ENCODE measurements at places on chromosomes 4 and X. TPM values are rescaled to one million over a fixed set of nuclear protein-coding genes. Genes with fewer than 3 reads are reported as not detected.

Gene STATH
- total RNA-seq = not detected

Gene ADH1C
- total RNA-seq = 0.49 TPM

Gene FRG2
- total RNA-seq = not detected

Gene SERTM2
- not detected for total RNA-seq

Gene TCEAL2
- not detected for total RNA-seq

Gene PDE6B
- 5.6 TPM for total RNA-seq

Gene FAT4
- total RNA-seq = 19.7 TPM

- no peak for ATAC-seq
Measured at GRCh38 chr4:74624351-74625151, 169.8 kb downstream of the BTC start.

- ATAC-seq = no peak
Measured at GRCh38 chr4:138344054-138344453, 101.9 kb upstream of the SLC7A11 start.

DNA sequence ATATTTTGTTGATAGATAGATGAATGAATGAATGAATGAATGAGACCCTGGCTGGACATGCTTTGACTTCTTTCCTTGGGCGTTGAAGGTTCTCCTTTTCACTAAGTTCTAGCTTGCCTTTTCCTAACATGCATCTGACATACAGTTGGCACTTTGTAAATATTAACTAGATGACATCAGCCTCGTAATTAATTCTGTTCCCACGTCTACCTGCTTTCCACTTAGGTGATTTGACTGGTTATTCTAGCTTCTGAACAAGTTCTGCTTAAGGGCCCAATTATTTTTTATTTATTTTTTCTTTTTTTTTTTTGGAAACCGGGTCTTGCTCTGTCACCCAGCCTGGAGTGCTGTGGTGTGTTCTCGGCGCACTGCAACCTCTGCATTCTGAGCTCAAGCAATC lies 13.9 kb upstream of the RASL11B start:
- ATAC-seq = no peak

DNA sequence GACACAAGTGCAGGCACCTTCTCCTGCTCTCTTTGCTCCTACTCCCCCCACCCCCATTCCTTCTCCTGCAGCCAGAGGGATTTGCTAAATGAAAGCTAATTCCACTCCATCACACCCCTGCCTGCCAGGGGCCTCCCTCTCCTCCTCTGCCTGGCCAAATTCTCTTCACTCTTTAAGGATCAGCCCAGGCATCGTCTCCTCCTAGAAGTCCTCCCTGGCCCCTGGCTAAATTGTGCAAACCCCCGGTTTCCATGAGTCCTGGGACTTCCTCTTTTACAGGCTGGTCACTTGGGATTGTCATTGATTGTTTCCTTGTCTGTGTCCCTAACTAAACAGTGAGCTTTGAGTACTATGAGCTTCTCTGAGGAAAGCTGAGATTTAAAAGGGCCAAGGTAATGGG lies 8.7 kb upstream of the ABLIM2 start:
- no peak for ATAC-seq

DNA sequence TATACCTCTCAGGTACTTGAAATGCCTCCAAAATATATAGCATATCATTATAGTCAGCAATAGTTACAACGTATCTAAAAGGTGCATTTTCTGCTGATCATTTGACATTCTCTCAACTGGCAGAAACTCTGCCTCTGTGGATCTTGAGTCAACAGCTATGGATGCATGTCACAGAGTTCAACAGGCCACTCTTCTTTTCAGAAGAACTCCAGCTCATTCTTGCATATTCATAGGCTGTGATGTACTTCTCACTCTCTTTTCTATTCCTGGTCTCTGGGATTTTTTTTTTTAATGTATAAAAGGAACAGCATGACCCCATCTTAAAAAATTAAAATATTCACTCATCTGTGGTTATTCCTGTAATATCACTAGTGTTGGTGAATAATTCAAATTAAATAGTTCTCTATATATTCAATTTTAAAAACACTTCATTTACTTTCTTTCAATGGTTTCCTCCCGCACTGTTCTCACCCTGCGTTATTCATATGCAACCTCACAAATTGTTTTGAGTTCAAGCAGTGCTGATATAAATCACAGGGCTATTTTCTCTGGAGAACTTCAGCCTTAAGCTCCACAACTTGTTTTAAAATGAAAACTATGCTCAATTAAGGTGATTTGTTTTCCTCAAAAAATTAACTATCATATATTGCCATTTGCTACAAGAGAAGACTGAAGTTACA lies 1111.2 kb upstream of the ADGRL3 start:
- ATAC-seq = no peak

DNA sequence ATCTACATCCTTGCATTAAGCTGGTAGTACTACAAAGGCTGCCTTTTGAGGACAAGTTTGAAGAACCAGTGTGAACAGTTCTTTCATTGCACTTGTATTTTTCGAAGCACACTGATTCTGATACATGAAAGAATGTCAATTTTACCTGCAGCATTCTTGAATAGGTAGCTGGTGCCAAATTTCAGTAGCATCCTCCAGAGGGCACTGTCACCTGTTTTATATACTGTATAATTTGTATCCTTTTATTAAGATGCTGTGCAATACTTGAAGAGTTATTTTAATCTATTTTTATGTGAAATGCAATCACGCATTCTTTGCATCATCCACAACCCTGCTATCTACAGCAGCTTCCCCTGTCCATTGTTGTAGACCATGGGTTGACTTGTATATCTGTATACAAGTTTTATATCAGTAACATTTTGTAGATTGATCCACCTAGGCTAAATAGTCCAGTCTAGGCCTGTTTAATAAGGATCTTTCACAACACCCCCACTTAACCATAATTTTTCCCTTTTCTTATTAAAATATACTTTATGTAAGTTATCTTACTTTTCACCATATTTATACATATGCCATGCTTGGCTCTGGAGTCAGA lies 325.7 kb downstream of the PCDH7 start:
- peak; percentile 50 for ATAC-seq

- ATAC-seq = no peak
Measured at GRCh38 chr4:101287324-101287723, 60.0 kb downstream of the PPP3CA start.

- no peak for ATAC-seq
Measured at GRCh38 chr4:82604522-82604921, 42.7 kb upstream of the TMEM150C start.

DNA sequence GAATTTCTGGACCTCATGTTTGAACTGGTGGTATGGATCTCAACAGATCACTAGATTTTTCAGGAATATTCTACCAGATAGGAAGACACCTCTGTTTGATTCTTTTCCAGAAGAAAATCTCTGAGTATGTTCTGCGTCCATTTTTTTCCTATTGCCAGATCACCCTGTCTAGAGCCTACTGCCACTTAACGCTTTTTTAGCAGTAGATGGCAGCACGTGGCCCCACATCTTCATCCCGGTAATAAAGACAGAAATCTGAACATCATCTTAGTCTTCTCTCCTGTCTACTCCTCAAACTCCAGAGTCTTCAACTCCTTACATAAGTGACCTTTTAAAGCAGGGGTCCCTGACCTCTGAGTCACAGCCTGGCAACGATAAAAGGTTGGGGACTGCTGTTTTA lies 184.7 kb downstream of the TMA16 start:
- peak; percentile 26 for ATAC-seq

DNA sequence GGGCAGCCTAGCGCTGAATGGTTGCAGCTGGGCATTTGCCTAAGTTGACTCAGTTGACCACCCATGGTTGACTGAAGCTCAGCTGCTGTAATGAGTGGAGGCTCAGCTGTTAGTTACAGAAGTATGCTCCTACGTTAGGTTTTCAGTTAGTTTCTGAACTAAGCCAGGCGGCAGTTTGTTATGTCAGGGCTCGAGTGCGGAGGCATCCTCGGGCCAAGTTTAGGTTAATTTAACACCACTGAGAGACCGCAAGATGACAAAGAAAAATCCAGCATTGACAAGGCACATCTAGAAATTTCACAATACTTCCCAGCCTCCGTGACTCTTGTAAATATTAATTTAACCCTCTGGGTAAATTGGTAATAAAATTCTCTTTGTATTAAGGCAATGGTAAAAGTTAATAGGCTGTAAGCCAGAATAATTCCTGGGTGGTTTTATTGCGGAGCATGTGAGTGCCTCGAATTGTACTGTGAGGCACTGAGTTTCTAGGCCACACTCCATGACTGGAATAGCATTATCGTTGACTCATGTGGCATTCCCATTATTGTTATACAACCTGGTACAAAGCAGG lies 33.1 kb upstream of the CDKN2AIP start:
- no peak for ATAC-seq

DNA sequence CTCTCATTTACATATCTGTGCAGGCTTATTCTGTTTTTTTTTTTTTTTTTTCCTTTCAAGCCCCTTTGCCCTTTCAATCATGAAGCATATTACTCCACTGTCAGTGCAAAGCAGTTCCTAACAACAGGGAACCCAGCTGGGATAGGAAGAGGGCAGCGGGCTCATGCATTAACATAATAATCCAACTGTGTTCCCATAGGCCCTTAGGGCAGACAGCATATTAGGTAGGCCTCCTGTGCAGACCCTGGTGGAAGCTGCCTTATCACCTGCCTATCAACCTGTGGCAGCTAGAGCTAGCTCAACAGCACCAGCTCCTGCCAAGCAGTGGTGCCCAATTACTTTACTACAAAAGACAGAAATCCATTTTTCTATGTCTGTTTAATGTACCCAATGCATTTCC lies 49.3 kb downstream of the SLC10A7 start:
- peak; percentile 55 for ATAC-seq

DNA sequence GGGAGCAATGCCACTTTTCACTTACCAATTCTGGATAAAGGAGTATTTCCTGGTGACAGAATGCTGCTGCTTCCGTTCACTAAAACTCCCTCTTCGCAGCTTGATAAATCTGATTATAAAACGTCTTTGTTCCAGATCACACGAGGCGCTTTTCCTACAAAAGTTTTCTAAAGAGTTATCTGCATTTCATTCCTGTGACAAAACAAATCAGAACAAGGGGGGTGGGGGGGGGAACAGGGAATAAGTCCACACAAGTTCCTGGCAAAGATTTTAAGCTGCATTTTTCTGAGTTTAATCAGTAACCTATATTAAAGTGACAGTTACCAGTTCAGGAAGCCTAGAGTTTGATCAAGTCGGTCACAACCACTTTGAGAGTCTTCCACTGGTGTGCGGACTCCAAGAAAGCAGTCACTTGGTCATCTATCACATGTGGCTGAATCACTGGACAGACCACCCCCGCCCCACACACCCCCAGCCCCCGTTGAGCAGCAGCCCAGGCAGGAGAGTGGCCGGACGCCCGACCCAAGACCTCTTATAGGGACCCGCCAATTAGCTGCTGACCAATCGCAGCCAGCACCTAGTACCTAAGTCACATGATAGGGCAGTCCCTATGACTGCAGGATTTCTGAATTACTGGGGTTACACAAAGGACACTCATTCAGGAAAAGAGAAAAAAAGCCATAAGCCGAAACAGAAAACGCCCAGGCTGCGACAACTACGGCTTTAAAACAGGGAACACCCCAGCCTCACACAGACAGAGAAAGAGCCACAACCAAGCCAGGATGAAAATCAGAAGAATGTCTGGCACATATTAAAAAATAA lies 569.3 kb upstream of the DIPK2B start:
- peak; percentile 98 for ATAC-seq

DNA sequence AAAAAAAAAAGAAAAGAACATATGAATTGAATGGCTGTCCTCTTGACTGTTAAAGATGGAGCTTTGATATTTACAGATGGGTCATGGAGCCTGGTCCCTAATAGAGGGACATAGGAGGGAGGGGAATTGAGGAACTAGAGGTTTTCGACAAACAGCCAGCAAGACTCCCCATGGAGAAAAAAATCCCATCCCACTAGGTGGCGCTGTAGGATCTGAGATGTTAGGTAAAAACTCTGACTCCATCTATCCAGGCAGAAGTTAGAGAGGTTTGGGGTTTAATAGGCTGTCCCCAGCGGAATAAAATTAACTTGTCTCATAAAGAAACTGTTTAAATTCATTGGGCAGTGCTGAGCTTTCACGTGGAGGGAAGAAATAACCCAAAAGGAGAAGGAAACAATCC lies 45.9 kb downstream of the HMGB2 start:
- peak; percentile 59 for ATAC-seq

- no peak for ATAC-seq
Measured at GRCh38 chrX:14864631-14865030, 8.2 kb downstream of the FANCB start.

DNA sequence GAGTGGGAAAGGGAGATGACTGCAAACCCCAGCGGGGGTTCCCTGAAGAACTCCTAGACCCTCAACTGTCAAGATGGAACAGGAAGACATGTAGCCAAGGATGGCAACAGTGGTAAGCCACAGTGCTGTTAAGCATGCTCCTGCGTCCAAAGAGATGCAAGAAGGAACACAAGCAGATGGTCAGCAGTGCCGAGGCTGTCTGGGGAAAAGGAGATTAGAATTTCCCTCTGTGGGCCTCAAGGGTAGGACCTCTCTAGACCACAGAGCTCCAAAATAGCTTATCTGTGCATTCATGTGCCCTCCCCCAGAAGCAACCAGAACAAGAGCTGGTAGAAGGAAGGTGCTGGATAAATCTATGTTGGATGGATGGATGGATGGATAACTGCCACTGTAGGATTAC lies 82.0 kb upstream of the CPEB2 start:
- ATAC-seq = no peak

GRCh38 chr4:8112036-8112576 lies 46.5 kb downstream of the ABLIM2 start:
- no peak for ATAC-seq

DNA sequence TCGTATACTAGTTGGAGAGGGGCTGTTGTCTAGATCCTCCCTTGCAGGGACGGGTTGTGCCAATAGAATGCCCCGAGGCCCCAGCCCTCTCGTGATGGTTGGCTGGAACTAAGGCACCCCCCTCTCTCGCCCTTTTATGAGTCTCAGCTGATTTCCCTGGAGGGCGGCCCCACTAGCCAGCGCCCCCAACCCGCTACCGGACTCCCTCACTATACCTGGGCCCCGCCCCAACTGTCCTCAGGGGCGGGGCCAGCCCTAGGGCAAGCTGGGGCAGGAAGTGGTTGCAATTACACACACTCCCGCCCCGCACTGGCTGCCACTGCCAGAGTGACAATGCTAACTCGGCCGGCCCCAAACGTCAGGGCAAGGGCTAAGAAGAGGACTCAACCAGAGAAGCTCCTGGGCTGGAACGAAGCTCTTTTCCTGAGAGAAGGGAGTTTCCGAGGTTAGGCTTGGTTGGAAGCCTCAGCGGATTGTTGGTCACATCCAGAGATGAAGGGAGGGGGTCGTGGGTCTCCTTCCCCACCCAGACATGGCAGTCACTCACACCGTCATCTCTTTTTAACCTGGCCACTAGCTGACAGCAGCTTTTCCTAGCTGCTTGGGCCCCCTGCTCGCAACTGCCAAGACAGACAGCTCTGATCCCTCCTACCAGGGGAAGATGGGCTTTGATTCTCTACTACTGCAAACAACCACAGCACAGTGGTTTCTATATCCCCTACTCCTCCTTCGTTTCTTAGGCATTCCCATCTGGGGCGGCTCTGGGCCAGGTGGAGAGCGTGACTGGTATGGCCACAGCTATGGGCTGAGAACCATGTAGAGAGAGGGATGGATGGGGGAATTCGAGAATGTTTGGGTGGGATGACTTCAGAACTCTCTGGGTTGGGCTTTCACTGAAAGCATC lies 21.0 kb upstream of the BCORL1 start:
- ATAC-seq = peak; percentile 64
